ENCODE measurements at places on chromosomes 2 and 18.
A peak's percentile ranks its signal among the peaks of the same experiment; 100 is the strongest.

DNA sequence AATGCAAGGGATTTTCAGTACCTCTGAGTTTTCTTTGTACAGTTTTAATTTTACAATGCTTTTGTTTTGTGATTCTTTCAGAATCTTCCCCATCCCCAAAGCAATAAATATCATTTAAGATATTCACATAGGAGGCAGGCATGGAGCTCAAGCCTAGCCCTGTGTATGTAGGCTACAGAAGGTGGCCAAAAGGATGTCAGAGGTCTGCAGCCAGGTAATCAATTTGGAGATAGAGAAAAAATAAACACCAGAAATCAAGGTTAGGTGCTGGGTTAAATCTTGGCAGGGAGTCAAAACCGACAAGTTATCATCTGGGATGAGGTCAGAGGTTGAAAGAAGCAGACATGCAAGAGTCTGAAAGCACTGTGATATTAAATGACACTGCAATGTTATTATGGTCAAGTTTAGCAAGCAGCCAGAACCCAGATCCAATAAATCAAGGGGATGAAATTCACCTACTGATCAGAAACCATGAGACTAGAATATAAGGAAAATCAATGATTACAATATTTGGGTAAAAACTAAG, 45.1 kb upstream of the LRP1B start:
- no peak overlapping the region for H3K4me3 ChIP-seq
- no peak for DNase-seq

- H3K36me3 ChIP-seq, result no peaks in the 10 kb centered on the region
- DNase-seq, result no peak
- H3K27ac ChIP-seq, result no peak overlapping the region
- H3K4me1 ChIP-seq, result no peaks in the 10 kb centered on the region
Measured at GRCh38 chr18:7885865-7886264, 318.7 kb downstream of the PTPRM start.

DNA sequence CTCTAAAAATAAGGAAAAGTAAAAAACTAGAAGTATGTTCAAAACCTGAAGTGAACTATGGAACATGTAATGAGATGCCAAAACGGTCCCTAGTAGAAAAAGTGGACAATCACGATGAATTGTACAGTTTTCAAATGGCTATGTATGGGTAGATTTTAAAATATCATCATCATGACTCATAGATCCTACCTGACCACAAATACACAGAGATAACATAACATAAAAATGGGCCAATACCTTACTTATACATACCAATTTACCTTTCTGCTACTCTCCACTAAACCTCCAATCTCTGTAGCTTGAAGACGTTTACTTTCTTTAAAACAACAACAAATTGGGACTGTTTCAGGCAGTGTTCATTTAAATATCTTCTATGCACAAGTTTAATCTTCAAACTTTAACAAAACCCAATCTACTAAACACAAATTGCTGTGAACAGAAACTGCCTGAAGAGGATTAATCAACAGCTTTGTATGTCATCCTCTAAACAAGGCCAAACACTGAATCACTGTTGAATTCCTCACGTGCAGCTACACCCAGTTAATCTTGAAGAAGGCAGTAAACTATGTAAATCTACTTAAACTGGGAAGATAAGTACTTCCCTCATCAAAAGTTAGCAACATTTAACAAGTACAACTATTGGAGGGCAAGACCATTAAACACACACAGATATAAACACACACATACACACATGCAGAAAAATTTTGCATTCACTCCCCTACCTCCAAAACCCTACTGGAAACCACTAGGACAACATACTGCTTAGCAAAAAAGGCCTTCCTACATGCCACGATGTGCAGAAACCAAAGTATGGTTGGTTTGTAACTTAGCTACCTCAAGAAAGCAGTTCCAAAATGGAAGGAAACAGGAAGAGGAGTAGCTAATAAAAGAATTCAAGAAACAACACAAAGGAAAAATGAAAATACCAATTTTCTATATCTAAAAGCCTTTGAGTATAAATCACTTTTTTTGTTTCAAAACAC, 90.3 kb downstream of the RBMS1 start:
- peak overlapping the region; percentile 11 for H3K4me3 ChIP-seq
- H3K36me3 ChIP-seq, result no peaks in the 10 kb centered on the region
- no peak overlapping the region for H3K27ac ChIP-seq
- peaks cover 4% of the 10 kb centered on the region for H3K4me1 ChIP-seq
- H3K27me3 ChIP-seq, result no peaks in the 10 kb centered on the region

GRCh38 chr2:37364351-37364750, 19.9 kb downstream of the QPCT start:
- no peaks in the 10 kb centered on the region for H3K27me3 ChIP-seq
- no peaks in the 10 kb centered on the region for H3K36me3 ChIP-seq
- DNase-seq, result no peak
- no peak overlapping the region for H3K27ac ChIP-seq
- no peaks in the 10 kb centered on the region for H3K4me1 ChIP-seq
- H3K4me3 ChIP-seq, result no peak overlapping the region

GRCh38 chr2:189150033-189150432, 29.5 kb downstream of the COL5A2 start:
- no peaks in the 10 kb centered on the region for H3K27me3 ChIP-seq
- H3K36me3 ChIP-seq, result no peaks in the 10 kb centered on the region

DNA sequence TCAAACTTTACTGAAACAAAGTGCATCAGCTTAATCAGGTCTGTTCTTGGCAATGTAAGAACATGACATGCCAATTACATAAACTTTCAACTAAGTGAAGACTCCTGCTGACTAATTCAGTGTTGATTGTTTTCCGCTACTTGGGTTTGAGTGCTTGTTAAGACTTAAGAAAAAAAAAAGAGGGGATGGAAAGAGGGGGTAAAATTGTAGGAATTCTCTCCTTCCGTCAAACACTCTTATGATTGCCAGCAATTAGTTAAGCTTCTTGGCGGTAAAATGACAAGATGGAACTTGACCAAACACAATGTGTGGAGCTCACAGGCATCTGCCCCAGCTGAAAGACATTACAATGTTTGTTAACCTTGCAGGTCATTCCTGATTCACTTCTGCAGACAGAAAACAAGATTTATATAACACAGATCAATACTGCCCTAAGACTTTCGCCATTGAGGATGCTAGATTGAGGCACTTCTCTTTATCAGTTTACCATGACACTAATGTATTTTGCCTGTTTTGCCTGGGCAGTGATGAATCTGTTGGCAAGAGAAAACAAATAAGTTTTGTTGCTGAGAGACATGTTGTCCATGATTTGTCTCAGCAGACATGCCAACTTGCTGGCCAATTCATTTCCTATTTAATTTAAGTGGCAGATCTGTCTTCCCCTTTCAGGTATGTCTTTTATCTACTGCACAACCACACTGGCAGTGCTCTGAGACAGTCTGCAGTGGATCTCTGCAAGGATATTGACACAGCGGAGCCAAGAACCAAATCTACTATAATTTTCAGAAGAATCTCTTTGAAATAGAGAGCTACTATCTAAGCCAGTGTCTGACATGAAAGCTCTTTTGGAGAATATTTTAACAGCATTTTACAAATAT, 410.0 kb upstream of the KCNH7 start:
- H3K4me1 ChIP-seq, result no peaks in the 10 kb centered on the region
- no peak overlapping the region for H3K27ac ChIP-seq
- no peak overlapping the region for H3K4me3 ChIP-seq
- H3K36me3 ChIP-seq, result no peaks in the 10 kb centered on the region

- H3K36me3 ChIP-seq, result peaks cover 3% of the 10 kb centered on the region
- H3K4me1 ChIP-seq, result no peaks in the 10 kb centered on the region
Measured at GRCh38 chr2:74099271-74099670, 48.4 kb downstream of the BOLA3 start.

DNA sequence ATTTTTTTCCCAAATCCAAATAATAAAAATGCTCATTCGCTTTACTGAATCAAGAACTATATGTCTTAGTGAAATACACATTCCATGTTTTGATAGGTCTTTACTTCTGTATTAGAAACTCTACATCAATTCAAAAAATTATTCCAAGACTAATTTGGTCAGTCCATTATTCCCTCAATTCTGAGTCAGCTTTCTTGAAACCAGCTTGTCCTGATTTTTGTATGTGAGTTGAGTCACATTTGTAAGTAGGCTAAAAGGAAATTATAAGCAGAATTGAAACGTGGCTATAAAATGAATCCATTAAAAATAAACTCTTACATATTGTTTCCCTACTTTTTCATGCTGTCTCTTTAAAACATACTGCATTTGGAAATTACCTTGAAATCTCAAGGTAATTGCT, 113.0 kb downstream of the DNER start:
- H3K4me1 ChIP-seq, result no peaks in the 10 kb centered on the region
- DNase-seq, result no peak
- H3K27ac ChIP-seq, result no peak overlapping the region

GRCh38 chr2:182404092-182404491, 22.7 kb downstream of the PDE1A start:
- H3K27me3 ChIP-seq, result no peaks in the 10 kb centered on the region
- H3K4me3 ChIP-seq, result no peak overlapping the region
- H3K36me3 ChIP-seq, result no peaks in the 10 kb centered on the region
- no peak overlapping the region for H3K27ac ChIP-seq
- no peaks in the 10 kb centered on the region for H3K4me1 ChIP-seq

DNA sequence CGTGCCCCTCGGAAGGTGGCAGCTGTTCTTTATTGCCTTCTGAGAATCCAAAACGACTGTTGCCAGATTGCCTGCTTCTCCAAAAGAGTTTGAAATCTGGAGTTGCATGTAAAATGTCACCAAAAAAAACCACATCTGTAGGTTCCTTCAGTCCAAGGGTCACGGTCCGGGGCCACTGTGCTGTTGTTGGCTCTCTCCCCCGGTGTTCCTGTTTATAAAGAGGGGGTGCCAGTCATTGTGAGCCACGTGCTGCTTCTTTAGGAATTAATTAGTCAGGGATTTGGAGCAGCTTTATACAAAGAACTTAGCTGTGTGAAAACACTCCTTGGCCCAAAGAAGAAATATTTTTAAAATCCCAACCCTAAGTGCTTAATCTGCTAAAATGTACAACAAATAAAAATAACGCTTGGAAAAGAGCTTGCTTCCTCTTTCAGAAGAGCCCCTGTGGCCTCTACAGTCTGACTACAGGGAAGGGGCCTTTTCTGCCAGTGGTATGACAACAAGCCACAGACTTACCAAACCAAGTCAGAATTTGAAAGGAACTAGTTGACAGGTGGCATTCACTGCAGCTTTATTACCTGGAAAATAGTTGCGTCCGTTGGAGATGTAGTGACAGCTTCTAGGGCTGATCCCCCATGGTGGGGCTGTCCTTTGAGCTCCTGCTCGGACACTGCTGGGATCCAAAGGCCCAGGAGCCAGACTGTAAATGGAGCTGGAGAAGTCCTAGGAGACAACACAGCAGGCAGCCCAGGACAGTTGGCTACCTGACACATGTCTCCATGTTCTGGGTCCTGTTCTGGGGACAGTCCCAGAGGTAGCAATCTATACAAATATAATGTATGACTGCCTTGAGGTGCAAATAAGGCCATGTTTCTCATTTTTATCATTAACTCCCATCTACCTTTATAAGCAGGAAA, 84.5 kb upstream of the SLC1A4 start:
- no peaks in the 10 kb centered on the region for H3K4me1 ChIP-seq
- H3K36me3 ChIP-seq, result no peaks in the 10 kb centered on the region
- no peak for DNase-seq
- H3K4me3 ChIP-seq, result no peak overlapping the region
- no peaks in the 10 kb centered on the region for H3K27me3 ChIP-seq

- no peaks in the 10 kb centered on the region for H3K4me1 ChIP-seq
- DNase-seq, result no peak
- no peaks in the 10 kb centered on the region for H3K36me3 ChIP-seq
- no peaks in the 10 kb centered on the region for H3K27me3 ChIP-seq
Measured at GRCh38 chr18:6088432-6088831, 193.1 kb upstream of the TMEM200C start.

- H3K27me3 ChIP-seq, result no peaks in the 10 kb centered on the region
- DNase-seq, result no peak
- peak overlapping the region; percentile 92 for H3K4me3 ChIP-seq
- no peaks in the 10 kb centered on the region for H3K36me3 ChIP-seq
- peak overlapping the region; percentile 96 for H3K27ac ChIP-seq
Measured at GRCh38 chr2:183037074-183037552, 1.1 kb downstream of the NCKAP1 start.

GRCh38 chr2:64697297-64698176, 43.8 kb upstream of the SERTAD2 start:
- no peak for DNase-seq
- no peaks in the 10 kb centered on the region for H3K36me3 ChIP-seq
- H3K4me1 ChIP-seq, result peaks cover 2% of the 10 kb centered on the region
- H3K4me3 ChIP-seq, result no peak overlapping the region

GRCh38 chr2:95076705-95077529, 44.7 kb downstream of the MRPS5 start:
- H3K4me3 ChIP-seq, result no peak overlapping the region
- H3K27me3 ChIP-seq, result no peaks in the 10 kb centered on the region
- peak; percentile 93 for DNase-seq
- H3K36me3 ChIP-seq, result no peaks in the 10 kb centered on the region

DNA sequence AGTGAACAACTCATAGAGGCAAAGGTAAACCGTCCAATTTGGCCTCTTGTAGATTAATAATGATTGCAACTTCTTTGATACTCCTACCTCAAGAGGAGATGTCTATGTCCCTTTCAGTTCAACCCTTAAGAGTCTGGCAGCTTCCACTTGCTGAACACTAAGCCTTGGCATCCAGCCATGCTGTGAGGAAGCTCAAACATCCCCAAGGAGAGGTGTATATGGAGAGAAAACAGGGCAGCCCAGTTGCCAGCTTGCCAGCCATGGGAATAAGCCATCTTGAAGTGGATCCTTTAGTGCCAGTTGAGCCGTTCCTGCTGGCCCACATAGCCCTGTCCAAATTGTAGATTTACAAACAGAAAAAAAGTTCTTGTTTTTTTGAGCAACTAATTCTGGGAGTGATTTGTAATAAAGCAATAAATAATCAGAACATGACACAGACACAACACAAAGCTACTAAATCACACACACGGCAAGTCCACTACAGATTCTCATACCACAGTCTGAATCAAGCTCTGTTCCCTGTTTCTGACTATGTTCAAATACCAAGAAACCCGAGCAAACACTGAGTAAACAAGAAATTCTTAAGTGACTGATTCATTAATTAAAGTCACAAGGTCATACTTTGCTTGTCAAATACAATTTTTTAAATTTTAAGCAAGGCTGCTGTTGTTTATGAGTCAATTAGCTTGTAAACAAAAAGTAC, 96.1 kb downstream of the PID1 start:
- H3K36me3 ChIP-seq, result no peaks in the 10 kb centered on the region
- peak; percentile 10 for DNase-seq
- H3K4me3 ChIP-seq, result no peak overlapping the region
- H3K27ac ChIP-seq, result no peak overlapping the region
- no peaks in the 10 kb centered on the region for H3K27me3 ChIP-seq

GRCh38 chr2:126761981-126762878, 106.3 kb downstream of the GYPC start:
- H3K4me3 ChIP-seq, result no peak overlapping the region
- H3K4me1 ChIP-seq, result no peaks in the 10 kb centered on the region
- no peaks in the 10 kb centered on the region for H3K36me3 ChIP-seq
- no peak overlapping the region for H3K27ac ChIP-seq
